Pancreas (tissue), 10 donors: ENCODE measurements at places on chromosomes 11 and 22.

DNA sequence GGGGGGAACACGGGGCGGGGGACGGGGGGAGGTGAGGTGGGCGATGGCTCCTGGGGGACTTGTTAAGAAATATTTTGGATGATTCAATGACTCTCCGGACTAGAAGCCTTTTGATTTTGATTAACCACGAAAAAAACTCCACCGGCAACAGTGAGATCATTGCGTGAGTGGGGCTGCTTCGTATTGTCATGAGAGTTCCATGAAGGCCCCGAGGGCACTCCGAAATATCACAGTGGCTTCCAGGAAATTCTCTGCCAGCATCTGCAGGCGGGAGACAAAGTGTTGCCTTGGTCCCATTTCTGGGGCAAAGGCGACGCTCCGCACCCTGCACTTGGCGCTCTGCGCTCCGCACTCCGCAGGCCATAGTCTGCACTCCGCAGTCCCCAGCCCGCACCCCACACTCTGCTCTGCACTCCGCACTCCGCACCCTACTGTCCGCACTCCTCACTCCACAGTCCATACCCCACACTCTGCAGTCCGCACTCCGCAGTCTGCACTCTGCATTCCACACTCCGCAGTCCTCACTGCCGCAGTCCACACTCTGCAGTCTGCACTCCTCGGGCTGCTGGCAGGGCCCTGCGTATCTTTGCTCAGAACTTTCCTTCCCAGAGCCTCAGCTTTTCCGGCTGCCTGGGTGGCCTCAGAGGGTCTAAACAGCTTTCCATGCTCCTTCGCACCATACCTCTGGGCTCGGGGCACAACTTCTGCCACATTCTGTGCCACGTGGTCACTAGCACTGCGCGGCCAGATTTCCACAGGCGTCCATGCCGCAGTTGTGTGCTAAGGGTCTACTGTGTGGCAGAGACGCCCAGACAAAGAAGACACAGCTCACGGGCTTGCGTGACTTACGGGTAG, 61.1 kb downstream of the LINC01488 start:
- DNase-seq = no peak

DNA sequence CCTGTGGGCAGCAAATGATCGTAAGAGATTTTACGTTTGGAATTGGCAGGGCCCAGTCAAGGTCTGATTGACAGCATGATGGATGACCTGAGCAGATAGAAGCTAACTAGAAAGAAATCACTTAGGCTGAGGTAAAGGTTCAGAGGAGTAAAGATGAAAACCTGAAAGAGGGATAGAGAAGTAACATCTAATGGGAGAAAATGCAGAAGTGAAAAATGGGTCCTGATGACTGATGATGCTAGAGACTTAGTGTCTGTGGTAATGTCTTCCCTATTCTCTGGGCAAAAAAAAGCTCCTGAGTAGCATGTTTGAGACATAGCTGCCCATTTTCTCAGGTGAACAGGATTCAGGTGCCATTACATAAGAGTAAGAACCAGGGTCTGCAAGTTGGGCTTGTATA, 628.8 kb upstream of the ANO5 start:
- no peak for DNase-seq

DNA sequence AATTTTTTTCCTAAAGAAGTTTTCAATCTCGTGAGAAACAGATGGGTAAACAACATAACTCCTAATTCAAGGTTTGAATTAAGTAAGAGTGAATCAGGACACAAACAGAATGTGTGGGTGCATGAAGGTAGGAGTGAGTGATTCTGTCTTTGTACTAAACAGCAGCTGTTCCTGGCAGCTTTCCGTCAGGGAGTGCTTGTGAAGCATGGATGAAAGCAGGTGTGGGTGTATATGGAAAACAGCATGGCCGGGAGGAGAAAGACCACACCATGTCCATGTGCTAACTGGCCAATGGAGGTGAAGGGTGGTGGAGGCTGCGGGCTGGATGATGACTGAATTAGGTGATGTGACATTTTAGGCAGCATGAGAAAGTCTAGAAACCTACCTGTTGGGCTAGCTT, 49.6 kb downstream of the BARX2 start:
- no peak for DNase-seq

DNA sequence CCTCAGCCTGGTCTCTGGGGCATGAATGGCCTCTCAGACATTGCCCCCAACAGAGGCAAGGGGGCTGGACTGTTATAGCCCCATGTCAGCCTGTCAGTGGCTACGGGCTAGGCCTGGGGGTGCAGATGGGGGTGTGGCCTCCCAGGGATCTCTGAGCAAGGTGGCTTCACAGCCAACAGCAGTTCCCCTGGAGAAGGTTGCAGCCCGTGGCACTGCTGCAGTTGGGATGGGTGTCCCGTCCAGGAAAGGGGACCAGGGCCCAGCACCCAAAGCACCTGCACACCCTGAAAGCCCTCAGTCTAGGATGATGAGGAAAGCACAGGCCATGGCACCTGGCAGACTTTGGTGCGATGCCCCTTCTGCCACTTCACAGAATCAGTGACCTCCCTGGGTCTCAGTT, 101.3 kb downstream of the TP53I11 start:
- no peak for DNase-seq
